ENCODE measurements at places on chromosomes 1 and 21.

GRCh38 chr1:45787905-45788304 lies 15.5 kb upstream of the MAST2 start:
- no peak for DNase-seq

DNA sequence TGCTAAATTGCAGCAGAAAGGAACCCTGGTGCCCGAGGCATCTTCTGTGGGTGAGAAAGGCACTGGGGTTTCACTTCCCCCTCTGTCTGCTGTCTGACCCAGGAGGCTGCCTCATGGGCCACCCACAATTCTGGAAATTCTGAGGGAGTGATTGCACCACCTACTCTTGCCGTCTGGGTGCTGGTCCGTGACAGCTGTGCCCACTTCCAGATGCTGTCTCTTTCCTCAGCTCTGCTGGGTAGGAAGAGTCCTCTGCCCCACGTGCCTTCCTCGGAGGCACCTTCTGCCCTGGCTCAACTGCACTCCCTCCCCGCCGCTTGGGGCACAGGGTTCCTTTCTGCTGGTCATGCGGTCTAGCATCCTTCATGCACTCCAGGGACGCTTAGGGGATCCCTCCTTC lies 96.3 kb downstream of the ARHGEF10L start:
- no peak for DNase-seq

- no peak for DNase-seq
Measured at GRCh38 chr1:171884475-171884874, 43.2 kb downstream of the DNM3 start.

DNA sequence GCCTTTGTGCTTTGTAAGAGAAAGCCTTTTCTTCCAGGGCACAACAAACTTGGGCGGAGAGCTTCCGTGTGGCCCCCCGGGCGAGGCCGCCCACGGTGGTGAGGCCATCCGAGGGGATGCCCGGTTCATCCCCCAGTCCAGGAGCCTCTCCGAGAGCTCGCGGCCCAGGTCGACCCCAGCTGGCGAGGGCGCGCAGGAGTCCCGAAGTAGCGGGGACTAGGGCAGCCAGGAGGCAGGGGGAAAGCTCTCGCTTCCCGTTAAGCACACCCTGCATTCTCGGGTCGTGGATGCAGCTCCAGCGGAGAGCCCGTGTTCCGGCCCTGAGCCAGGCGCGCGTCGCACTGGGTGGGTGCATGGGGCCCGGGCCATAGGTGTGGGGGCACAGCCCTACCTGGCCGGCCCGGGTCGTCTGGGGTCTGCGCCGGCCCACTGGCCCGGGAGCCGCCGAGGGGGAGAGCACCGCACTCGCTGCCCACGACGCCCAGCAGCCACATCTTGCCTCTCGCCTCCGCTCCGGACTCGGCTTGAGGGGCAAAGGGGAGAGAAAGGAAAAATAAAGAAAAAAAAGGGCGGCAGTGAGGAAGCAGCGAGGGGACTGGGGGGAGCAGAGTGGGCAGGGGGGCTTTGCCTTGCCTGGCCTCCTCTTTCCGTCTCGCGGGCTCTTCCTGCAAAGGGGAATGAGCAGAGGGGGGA lies 1.8 kb downstream of the RNF220 start:
- DNase-seq = no peak

GRCh38 chr1:65189576-65190115 lies 41.6 kb downstream of the AK4 start:
- DNase-seq = no peak

GRCh38 chr1:166603296-166603695 lies 236.0 kb upstream of the POGK start:
- no peak for DNase-seq

DNA sequence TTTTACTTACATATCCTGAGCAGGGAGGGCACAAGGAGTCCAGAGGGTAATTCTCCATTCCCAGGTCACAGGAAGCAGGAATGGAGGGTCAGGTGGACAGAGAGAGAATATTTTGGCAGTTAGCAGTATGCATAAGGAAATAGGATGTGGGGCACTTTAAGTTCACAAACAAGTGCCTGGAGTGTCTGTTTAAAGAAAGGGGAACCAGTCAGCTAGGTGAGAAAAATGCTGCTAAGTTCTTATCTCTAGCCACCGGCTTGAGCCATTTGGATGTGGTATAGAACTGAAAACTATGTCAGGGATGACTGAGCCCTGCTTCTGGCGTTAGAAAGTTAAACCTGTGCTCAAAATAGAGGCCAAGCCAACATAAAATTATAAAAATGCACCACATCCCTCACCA lies 739.7 kb upstream of the NCAM2 start:
- no peak for DNase-seq

- DNase-seq = no peak
Measured at GRCh38 chr1:245382981-245383380, 228.2 kb downstream of the KIF26B start.

DNA sequence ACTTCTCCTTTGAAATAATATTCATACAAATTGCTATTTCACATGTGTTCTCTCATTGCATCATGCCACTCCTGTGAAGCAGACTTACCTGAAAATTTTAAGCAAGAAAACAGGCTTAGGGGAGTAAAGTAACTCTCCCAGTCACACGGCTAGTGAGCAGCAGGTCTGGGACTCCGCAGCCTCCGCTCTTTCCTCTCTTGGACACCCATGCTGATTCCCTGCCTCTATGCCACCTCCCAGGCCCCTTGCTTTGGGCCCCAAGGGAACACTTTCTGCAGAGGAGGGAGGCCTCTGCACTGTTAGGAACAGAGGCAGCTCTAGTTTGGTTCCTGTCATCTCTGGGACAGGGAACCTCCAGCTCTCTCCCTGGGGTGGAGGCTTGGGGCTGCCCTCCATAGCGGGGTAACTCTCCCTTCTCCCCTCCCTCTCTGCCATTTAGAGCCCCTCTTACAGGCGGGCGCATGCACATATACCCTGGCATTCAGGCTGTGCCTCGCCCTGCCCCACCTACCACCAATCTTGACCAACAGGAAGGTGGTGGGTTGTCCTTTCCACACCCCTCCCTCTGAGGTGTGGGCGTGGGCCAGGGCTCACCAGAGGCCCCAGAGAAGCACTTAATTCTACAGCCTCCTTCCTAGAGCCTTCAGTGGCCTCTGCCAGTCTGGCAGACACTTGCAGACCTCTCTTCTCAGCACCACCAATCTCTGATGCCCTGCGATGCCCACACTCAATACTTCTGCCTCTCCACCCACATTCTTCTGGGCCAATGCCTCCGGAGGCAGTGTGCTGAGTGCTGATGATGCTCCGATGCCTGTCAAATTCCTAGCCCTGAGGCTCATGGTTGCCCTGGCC lies at the start of gene RXFP4:
Gene RXFP4, plus strand, starts transcription at position 646 of the 852 bp plus-strand sequence. Its CDS starts 72 bp downstream, at position 718.
- DNase-seq = no peak

- DNase-seq = no peak
Measured at GRCh38 chr1:217135569-217135915, 412.3 kb upstream of the ESRRG start.

- no peak for DNase-seq
Measured at GRCh38 chr1:111618081-111618480, 1.5 kb upstream of the RAP1A start.

DNA sequence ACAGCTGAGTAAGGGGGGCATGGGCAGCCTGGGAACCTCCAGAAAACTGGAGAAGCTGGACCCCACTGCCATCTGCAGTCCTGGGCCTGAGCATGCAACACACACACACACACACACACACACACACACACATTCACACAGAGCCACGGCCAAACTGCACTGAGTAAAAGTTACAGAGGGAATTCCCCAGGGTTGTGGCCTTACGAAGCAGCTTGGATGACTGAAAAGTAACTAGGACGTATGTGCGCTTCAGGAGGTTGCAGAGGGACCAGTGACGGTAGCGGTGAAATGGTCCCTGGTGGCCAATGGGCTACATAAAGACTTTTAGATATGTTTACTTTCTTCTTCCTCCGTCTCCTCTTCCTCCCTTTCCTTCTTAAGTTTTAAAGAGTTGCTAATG lies 232.5 kb upstream of the TMEM51 start:
- DNase-seq = no peak

GRCh38 chr1:7247791-7248548 lies 462.7 kb downstream of the CAMTA1 start:
- DNase-seq = no peak

GRCh38 chr1:54971317-54971791 lies 9.1 kb upstream of the TMEM61 start:
- no peak for DNase-seq

- no peak for DNase-seq
Measured at GRCh38 chr21:44816761-44817505, 929 bp downstream of the SUMO3 start.

- no peak for DNase-seq
Measured at GRCh38 chr1:100734676-100735075, 15.1 kb downstream of the VCAM1 start.

DNA sequence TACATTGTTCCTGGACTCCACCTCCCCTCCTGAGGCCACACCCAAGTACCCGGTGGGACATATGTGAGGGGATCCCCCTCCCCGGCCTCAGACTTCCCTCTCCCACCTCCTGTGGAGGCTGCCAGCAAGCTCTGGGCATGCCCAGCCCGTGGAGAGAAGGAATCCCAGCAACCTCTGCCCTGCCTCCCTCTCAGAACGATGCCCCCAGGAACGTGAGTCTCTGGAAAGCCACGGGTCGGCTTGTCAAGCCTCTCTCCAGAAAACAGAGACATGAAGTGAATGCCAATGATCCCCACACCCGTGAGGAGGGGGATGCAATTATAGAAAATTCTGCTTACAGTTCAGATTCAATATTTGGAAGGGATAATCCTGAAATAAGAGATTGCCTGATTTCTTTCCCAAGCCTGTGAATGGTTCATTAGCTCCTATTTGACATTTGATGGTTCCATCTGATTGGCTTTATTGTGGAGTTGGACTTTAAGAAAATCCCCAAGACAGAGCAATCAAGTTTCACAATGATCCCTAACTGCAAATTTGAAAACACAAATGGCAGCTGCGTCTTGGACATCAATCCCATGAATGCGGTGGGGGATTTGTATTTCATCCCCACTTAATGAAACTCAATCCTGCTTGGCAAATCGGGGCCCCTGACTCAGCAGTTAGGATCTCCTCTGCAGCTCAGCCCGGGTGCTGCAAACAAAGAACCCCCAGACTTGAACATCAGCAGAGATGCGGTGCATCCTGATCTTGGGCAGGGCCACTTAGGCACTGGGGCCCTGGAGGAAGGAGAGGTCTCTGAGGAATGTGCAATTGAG lies 9.1 kb upstream of the GUCA2B start:
- DNase-seq = no peak

DNA sequence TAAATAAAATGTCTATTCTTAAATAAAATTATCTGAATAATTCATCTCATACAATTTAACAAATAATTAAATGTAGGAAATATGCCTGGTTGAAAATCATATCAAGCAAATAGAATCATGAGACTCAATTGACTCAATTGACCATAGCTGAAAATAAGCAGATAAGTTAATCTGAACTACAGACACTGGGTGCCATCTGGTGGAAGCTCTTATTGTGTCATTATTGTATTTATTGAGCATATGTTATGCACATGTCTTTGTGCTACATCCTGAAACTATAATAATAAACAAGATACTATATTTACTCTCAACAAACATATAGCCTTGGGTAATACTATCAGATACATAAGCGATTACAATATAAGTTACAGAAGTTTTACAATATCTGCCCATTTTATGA lies 41.0 kb downstream of the BRINP3 start:
- DNase-seq = no peak

GRCh38 chr1:116540088-116540487 lies 30.7 kb downstream of the CD58 start:
- no peak for DNase-seq

DNA sequence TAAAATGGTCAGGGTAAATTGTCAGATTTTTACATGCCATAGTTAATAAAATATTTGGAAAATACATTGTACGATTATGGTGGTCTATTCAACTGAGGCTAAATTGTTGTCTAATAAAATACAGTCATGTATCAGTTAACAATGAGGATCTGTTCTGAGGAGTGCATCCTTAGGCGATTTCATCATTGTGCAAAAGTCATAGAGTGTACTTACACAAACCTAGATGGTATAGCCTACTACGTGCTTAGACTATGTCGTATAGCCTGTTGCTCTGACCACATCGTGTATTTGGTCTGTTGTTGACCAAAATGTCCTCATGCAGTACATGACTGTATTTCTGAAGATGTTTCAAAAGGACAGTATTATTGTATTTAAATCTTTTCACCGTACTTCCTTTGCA lies 5.2 kb downstream of the EEIG2 start:
- no peak for DNase-seq

DNA sequence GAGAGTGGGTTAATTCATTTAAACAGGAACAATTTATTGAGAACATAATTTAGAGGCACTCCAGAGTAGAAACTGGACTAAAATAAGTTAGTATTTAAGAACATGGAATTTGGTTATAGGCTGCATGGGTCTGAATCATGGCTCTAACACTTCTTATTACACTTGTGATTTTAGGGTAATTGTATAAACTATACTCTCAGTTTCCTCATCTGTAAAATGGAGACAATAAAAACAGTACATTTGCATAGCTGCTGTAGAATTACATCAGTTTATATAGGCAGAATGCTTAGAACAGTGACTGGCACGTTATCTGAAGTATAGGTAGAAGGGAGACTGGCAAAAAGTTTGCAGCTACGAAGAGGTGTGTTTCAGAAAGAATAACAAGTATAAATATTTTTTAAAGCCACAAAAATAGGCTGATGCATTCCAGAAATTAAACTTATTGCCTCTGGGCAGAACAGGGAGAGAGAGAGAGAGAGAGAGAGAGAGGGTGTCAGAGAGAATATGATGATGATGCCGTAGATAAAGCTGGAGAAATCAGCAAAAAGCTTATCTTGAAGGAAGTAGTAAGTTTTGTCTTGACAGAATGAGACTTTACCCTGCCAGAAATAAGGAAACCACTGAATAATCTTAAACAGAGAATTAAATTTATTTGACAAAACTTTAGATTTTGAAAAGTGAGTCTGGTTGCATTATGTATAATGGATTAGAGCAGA lies 8.1 kb upstream of the OR6K3 start:
- no peak for DNase-seq

- DNase-seq = no peak
Measured at GRCh38 chr1:118049981-118050380, 120.4 kb downstream of the WDR3 start.

GRCh38 chr1:24643363-24644099 lies 429 bp downstream of the SRRM1 start:
- DNase-seq = no peak

GRCh38 chr1:187504779-187505178 lies 676.0 kb downstream of the PLA2G4A start:
- DNase-seq = no peak

DNA sequence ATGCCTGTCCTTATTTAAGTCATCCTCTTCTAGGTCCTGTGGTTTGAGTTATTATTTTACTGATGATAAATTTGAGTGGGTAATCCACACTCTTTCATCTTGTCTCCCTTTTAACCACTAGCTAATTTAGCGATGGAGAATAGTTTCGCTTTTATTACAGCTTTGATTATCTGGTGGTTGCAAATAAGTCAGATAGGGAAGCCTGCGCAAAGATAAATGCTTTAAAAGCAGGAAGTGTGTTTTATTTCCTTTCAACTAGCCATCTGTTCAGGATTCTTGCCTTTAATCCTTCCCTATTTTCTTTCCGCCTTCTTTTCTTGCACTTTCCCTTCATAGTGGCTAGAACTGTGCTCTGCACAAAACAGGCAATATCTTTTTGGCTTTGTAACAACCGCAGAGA lies 129.0 kb downstream of the TGFB2 start:
- no peak for DNase-seq

GRCh38 chr1:78355656-78356055 lies 135.1 kb upstream of the PTGFR start:
- DNase-seq = no peak

Measured in T-helper 9 cell (primary cell).